ENCODE measurements at places on chromosomes 13 and 19.

GRCh38 chr19:10551698-10552301, 8.1 kb downstream of the ATG4D start:
- DNase-seq, result no peak

- no peak for DNase-seq
Measured at GRCh38 chr13:102548811-102549210, 48.0 kb upstream of the TPP2 start.

DNA sequence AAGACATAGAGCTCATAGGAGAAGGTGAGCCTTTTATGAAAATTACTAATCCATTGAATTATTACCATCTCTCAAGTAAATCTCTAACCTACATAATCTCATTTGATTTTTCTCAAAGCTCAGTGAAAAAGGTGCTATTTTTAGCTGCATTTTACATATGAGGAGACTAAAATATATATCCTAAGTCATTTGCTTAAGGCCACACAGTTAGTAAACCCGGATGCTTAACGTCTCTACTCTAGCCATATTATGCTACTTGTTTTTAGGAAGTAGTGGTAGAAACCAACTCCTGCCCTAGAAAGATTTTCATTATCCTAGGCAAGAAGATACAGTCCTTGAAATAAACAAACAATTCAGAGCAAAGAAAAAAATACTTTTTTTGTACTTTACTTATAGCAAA, 108.9 kb downstream of the RBM26 start:
- no peak for DNase-seq

DNA sequence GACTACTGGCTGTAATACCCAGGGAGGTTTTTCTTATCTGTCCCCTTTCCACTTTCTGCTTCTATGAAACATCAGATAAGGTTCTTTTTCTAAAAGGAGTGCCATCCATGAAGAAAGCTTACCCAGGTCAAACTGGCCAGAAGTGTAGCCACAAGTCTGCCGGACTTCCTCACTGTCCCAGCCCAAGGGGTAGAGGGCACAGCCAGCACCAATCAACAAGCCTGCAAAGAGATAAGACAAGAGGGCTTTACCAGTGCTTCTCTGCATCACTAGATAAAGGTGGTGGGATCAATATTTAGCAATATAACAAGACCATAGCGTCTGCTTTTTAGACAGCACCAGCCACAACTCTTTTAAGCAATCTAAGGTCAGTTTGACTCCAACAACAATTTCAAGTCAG, 224.7 kb downstream of the LHFPL6 start:
- DNase-seq, result no peak

- DNase-seq, result no peak
Measured at GRCh38 chr19:10091895-10092641, 6.0 kb downstream of the SHFL start.

DNA sequence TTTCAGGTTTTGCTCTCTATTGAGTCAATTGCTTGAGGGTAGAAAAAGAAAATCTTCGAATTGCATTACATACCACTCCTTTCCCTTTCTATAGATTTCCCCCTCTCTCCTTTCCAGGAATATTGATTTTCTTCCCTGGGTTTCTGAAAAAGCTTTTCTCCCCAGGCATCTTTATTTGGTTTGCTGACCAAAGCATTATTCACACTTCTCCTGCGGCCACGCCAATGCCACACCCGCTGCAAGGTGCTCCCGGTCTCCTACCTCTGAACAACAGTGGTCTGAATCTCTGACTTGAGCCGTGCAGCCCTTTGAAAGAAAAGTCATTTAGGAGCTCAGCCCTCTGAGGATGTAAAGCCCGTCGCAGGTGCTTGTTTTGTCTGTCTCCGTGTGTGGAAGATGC, 350.9 kb upstream of the TMTC4 start:
- no peak for DNase-seq

GRCh38 chr13:108508263-108508662, 121.1 kb upstream of the MYO16 start:
- no peak for DNase-seq

- DNase-seq, result no peak
Measured at GRCh38 chr19:31838163-31838815, 489.1 kb upstream of the TSHZ3 start.

GRCh38 chr19:30718014-30718413, 345.8 kb downstream of the ZNF536 start:
- no peak for DNase-seq

- DNase-seq, result no peak
Measured at GRCh38 chr19:32223595-32224370, 121.6 kb upstream of the ZNF507 start.

DNA sequence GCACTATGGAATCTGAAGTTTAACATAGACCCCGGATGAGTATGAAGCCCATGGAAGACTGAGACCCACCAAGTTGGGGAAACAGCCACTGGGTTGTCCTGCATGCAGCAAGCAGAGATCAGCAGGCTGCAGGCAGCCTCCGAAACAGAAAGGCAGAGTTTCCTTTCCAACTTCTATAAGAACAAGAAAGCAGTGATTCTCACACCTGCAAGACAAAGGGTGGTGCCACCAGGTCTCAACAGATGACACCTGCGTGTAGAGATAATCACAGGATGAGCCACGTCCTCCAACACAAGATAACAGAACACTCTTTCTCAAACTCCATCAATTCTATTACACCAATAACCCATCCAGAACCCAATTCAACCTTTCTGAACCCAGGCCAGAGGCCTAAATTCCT, 457.9 kb downstream of the FOXO1 start:
- DNase-seq, result no peak

- no peak for DNase-seq
Measured at GRCh38 chr13:81117416-81117815, 776.5 kb upstream of the SPRY2 start.

DNA sequence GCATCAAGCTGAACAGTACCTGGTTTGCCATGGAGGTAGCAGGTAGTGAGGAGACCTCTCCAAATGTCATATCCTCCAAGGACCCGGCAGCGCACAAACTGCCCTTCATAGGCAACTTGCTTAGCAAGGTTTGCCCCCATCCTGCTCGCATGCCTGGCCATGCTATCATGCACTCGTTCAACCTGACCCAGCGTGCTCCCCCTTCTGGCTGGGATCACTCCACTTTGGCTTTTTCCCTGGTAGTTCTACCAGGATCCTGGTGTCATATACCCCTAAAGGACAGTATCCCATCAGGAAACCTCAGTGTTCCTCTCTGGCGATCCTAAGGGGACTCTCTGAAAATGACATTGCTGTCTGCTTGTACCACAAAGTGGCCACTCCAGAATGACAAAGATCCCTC, 38.6 kb upstream of the ZNF30 start:
- no peak for DNase-seq

GRCh38 chr19:7505288-7505681, 10.6 kb upstream of the ZNF358 start:
- DNase-seq, result no peak

GRCh38 chr19:38734426-38735256, 9.6 kb downstream of the CAPN12 start:
- DNase-seq, result no peak

- no peak for DNase-seq
Measured at GRCh38 chr19:31154021-31154420, 195.2 kb downstream of the TSHZ3 start.

DNA sequence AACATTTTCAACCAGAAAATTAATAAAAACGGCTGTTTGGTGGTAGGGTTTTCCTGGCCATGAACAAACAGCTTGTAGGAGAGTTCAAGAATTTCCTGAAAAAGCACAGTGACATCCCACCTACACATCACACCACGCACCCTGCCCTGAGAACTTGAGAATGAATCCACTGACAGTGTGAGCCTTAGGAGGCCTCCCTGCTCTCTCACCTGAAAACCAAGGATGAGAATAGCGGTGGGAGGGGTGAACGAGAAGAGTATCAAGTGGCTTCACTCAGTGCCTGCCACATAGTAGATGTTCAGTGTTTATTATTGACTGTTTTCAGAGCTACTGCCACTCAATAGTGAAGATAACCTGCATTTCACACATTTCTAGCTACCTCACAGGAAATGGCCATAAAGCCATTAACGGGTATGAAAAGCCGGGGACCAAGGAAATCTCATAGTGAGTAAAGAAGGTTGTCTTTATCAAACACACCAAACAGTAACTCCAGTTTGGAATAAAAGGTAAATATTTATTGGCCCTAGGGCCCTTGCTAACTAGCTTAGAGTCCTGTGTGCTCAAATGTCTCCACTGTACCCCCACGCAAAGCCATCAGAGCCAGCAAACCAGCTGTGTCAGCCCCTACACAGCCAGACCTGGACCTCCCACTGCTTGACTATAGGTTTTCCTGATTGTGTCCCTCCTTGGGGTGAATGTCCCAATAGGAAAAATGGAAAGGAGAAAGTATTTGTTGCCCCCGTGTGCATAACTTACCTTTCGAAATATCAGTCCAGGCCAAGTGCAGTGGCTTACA, 40.6 kb downstream of the TPT1 start:
- DNase-seq, result no peak

DNA sequence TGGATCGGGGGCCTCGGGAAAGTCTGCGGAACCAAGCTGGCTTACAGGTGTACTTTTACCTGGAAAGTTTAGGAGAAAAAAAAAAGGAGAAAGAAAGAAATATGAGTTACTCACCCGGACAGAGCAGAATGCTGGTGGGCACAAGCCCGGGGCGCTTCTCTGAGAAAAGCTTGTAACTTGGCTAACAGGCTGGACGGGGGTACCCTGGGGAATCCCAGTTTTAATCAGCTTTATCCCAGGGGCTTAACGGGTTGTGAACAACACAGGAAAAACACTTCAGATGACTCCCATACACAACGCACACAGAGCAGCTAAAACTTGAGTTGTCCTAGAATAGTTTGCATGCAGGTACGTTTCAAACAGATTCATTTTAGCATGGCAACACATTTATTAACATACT, 37.3 kb downstream of the KLF2 start:
- DNase-seq, result no peak

DNA sequence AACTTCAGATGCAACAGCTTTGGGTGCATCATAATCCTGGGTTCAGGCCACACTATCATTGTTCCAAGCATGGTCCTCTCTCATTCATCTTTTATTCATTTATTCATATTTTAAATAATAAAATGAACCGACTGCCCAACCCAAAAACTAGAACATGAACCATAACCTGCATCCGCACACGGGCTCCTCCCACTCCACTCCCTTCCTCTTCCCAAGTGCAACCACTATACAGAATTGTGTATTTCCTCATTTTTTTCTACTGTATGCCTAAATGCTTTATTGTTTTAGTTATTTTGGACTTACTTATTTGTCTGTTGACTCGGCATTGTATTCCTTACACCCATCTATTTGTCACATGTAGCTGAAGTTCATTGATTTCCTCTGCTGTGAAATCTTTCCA, 30.7 kb upstream of the POMP start:
- no peak for DNase-seq

DNA sequence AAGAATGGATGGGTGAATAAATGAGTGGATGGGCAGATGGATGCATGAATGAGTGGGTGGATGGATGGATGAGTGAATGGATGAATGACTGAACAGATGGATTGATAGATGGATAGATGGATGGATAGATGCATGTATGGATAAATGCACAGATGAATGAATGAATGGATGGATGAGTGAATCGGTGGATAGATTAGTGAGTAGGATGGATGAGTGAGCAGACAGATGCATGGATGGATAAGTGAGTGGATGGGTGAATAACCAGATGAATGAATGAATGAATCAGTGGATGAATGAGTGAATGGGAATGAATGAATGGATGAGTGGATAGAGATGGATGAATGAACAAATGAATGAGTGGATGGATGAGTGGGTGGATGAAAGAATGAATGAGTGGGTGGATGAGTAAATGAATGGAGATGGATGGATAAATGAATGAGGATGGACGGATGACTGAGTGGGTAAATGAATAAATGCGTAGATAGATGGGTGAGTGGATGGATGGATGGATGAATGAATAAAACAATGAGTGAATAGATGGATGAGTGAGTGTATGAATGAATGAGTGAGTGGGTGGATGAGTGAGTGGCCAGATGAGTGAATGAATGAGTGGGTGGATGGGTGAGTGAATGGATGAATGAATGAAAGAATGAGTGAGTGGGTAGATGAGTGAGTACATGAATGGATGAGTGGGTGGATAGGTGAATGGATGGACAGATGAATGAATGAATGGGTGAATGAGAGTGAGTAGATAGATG, 13.0 kb downstream of the GAS6 start:
- no peak for DNase-seq

DNA sequence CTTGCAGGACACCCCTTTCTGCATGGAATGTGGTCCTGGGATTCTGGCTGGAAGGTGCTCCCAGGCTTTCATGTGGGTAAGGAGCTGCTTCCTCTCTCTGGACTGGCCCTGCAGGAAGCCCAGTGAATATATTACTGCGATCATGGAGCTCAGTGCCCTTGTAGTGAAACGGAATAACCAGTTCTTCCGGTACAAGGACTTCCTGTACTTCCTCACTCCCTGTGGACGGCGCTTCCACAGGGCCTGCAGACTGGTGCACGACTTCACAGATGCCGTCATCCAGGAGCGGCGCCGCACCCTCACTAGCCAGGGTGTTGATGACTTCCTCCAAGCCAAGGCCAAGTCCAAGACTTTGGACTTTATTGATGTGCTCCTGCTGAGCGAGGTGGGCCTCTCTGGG, 8.0 kb downstream of the CYP4F8 start:
- no peak for DNase-seq

DNA sequence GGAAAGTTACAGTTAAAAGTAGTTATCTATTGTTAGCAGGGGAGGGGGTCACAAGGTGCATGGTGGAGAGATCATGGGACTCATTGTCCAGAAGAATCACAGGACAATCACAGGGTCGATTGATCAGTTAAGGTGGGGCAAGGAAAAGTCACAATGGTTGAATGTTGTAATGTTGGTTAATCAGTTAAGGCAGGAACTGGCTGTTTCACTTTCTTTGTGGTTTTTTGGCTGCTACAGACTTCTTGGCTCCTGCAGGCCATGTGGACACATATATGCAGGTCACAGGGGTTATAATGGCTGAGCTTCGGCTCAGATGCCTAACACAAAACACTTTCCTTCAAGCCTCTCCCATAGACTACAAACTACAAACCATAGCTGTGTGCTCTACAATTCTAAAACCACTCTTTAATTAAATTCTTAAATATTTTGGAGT, 6.9 kb upstream of the ZNF431 start:
- DNase-seq, result no peak

DNA sequence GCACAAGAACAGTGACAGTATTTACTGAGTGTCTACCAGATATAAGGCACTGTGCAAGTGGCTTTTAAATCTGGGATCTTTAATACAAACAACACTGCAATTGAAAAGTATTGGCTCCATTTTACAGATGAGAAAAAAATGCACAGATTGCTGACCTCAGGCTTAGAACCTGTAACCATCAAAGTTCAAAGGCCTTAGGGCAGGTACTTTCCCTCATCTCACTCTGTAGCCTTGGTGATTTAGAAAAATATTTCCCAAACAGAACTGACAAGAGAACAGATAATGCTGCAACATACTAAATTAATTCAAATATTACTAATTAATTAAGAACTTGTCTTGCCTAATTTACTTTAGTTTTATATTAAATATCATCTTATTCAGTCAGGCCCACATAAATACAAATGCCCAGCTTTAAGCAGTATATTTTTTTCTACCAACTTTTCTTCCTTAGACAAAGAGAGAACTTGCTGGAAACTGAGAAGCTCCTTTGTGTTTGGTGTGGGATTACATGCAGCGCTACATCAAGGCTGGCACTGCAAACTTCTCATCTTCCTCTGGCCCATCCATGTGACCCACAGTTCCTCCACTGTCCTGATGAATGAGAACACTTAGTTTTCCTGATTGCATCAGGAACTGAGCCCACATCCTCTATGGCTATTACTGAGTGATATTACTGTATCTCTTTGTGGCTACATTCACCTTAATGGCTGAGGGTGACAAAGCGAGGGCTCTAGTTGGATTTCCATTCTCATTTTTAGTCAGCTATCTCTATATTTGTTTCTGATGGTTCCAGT, 302.1 kb downstream of the ENOX1 start:
- DNase-seq, result no peak

- DNase-seq, result peak; percentile 20
Measured at GRCh38 chr13:39779337-39780265, 124.1 kb downstream of the COG6 start.
